ENCODE measurements at places on chromosomes 4 and X.

DNA sequence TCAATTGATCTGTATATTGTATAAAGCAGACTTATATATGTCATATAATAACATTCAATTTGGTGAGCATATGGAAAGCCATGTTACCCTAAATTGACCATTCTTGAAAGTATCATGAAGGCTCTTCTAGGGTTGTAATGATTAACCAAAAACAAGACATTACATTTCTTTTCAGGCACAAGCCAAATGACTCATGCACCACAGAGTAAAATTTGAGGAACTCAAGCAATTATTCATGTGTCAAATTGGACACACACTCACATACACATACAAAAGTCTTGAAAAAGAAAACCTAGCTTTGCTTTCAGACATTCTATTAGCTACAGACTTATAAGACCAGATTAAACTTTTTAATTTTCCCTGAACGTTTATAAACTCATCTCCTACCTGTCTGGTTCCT, 146.5 kb upstream of the PCDH18 start:
- DNase-seq = no peak

DNA sequence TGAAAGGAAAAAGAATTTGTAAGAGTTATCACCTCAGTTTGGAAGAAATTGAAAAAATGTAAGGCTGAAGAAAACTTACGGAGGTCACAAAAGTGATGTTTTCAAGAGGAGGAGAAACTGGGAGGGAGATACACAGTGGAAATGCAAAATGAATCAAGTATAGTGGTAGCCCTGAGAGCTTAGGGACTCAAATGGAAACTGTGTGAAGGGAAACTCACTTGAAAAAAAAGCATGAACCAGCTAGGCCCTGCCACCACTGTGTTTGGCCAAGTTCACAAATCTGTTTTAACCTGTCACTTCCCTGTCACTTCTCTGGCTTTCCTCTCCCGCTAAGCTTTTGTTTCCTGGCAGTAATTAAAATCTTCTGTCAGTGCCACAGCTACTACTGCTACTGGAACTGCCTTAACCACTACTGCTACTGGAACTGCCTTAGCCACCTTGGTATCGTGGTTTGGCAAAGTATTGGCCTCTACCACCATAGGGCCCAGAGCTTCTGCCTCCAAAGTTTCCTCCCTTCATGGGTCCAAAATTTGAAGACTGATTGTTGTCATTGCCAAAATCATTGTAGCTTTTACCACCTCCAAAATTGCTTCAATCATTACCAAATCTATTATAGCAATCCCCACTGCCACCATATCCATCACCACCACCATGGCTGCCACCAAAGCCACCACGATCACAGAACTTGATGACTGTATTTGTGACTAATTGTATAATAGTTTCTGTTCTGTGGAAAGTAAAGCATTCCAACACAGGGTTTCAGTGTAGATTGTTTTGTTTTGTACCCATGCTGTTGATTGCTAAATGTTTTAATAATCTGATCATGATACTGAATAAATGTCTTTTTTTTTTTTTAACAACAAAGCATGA, 41.5 kb downstream of the SMARCA5 start:
- DNase-seq = no peak

DNA sequence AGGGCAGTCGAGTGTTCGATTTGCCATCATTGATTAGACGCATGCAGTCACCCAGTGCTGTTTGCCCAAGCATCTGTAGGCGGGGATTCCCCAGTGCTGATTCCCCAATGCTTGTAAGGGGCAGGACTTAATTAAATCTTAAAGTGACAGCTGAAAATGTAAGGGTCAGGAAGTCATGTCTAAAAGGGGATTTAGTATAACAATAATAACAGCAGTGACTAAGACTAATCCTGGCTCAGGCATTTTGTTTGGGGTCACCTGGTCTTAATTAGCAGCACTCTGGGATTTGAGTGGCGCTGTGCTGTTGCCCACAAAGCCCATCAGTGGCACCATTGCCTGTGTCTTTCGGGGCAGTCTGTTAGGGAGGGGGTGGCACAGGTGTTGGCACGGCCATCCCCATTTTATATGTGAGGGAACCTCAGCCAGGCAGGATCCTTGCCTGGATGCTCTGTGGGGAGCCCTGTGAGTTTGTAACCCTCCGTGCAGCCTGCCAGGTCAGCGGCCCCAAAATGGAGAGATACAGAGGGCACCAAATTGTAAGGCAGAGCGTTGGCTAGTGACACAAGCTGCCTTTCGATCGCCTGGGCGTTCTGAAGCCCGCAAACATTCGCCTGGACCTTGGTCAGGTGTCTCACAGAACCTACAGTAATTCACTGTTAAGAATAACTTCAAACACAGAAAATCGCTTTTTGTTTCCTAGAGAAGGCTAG, 146.7 kb downstream of the TBL1X start:
- no peak for DNase-seq

DNA sequence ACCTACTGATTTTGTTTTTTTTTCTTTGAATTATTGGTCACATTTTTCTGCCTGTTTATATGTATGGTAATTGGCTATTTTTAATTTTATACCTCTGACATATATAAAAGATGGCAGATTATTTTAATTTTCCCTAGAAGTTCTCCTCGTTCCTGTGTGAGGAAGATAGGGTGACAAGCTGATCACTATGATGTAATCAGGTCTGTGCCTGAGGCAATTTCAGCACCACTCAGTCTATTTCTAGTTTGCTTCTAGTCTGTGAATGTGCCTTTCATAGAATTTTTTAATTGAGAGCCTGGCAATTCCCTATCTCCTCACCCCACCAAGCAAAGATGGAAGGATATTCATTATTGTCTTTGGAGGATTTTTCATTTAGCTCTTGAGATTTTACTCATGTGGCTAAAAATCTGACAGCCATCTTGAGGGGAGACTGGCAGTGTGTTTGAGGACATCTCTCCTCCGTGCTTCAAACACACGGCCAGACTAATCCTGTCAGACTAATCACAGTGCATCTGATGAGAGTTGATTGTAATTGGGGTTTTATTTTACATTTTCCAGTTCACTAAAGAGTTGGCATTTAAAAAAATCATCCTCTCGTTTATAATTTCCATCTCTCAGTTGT, 500.3 kb downstream of the TRIML1 start:
- DNase-seq = no peak

DNA sequence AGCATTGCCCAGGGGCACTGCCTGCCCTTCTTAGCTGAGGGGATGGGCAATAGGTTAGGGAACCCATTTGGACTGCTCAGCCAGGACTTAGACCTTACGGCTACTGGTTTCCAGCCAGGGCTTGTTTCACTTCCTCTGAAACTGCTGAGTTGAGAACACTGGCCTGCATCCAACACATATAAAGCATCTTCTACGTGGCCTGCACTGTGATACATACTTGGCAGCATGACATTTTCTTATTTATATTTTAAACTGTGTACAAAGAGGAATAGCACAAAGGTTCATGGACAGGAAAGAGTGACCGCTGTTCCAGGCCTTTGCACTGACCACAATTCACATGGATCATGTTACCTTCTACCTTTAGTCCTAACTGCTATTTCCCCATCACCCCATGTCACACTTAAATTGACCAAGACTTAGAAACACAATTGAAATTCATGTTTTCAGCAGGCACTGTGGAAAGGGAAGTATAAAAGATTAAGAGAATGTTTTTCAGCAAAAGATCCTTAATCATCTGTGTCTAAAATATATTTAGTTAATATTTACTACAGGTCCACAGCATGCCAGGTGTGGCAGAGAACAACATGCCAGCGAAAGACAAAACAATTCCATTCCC, 43.7 kb downstream of the NLGN4X start:
- no peak for DNase-seq

GRCh38 chr4:140756319-140757231, at the start of gene TBC1D9:
TSS of gene TBC1D9 (minus strand) at chr4:140756385. CDS start at chr4:140756045, 340 bp downstream.
- no peak for DNase-seq

Measured in activated CD8-positive, alpha-beta memory T cell treated with anti-CD3 and anti-CD28 coated beads for 4 hours (primary cell).